ENCODE measurements at places on chromosomes 16 and 17. TPM values are rescaled to one million over a fixed set of nuclear protein-coding genes. Genes with fewer than 3 reads are reported as not detected.

DNA sequence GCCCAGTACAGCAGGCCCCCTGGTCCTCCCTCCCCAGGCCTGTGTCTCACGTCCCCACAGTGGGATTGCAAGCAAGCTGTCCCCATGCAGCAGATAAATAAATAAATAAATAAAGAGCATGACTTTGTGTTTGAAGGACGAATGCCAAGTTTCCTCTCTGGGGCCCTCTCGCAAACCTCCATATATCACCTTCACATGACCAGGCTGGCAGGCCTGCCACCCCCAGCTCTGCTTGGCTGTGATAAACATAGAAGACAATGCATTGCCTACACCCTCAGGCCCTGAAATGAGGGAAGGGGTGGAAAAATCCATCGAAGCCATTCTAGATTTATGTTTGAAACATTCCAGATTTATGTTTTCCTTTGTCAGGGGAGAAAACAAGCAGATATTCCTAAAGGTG, 107.3 kb downstream of the CCT6B start:
- no peak for DNase-seq

DNA sequence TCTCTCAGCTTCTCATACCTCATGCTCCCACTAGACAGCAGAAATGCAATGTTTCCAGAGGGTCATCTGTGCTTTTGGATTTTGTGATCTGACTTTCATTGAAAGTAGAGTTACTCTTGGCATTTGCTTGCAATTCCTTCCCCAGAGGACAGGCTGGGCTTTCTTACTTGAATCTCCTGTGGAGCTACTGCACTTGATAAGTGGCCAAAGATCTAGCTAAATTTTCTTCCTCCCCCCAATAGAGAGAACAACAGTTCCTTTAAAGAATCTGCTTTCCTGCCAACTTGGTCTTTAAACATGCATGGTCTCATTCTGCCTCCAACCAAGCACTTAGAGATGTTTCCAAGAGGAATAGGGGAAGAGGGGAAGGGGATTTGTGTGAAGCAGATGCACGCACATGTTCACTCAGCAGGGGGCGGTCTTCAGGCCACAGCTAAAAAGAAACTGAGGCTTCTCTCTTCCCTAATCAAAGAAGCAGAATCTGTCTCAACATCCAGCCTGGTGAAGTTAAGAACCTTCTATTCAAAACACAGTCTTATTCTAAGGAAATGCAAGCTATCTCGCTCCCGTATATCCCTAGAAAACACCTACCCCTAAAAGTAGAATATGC, 229.6 kb downstream of the ZFHX3 start:
- no peak for DNase-seq

DNA sequence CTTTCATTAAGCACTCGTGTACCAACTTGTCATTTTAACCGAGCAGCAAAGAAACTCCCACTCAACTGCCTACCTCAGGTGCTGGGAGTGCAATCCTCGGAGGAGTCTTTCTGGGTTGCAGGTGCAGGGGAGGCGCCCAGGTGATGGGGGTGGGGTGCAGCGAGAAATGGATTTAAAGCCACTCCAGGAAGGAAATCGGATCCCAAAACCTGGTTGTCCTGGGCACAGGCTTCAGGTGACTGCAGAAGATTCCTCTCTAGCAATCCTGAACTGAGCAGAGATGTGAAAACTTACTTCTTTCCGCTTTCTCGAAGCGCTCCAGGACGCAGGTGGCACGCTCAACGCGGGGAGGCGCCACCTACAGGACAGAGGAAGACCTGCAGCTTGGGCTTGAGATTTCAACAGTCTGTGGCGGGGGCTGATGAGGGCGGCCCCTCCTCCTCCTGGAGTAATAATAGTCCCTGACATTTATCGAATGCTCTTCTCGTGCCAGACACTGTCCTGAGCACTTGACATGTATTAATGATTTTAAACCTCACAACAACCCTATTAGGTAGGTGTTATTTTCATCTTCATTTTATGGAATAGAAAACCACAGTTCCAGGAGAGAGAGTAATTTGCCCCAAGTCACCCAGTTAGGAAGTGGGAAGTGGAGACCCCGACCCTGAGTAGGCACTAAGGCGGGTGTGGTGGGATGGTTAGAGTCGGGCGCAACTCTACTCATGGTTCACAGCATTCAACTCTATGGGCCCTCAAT, 27.2 kb upstream of the SKAP1 start:
- DNase-seq = peak; percentile 60

GRCh38 chr16:73036074-73036826, 11.7 kb downstream of the ZFHX3 start:
- DNase-seq = no peak

Gene PYY
- total RNA-seq = not detected

DNA sequence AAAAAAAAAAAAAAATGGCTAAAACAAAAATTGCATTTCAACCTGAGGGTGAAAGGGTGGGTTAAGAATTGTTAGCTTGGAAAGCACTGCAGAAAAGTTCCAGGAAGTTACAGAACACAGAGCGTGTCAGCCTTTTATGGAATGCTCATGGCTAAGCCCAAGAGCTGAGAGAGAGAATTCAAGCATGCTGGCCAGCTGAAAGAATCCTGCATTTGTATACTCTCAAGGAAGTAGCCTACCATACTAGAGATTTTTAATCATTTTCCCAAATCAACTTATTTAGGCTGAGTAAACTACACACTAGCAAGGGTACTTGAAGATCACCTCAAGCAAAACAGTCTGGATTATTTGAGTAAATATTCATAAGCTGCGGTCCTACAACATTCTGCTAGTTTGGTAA, 153.9 kb downstream of the KCNJ2 start:
- DNase-seq = no peak

Gene CHP2
- total RNA-seq = not detected

Gene TMEM106A
- 10.8 TPM for total RNA-seq

Gene RNF222
- not detected for total RNA-seq

DNA sequence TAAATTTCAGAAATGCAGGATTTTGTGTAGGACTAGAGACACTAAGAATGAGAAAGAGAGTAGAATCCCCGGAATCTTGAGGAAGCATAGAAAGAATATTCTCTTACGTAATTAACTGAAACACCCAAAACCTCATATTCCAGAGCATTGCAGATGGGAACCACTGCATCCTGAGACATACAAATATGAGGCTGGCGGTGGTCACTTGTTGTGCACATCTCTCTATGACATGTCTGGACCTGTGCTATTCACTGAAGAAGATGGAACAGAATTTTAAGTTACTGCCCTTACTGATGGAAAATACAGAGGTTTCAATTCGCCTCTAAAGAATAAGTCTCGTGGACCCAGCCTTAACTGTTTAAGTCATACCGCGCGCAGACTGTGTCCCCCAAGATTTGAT, 806 bp downstream of the RAD51C start:
- DNase-seq = no peak

Measured in mucosa of gallbladder (tissue), 1 donor.